ENCODE measurements at places on chromosomes 6 and 20.

DNA sequence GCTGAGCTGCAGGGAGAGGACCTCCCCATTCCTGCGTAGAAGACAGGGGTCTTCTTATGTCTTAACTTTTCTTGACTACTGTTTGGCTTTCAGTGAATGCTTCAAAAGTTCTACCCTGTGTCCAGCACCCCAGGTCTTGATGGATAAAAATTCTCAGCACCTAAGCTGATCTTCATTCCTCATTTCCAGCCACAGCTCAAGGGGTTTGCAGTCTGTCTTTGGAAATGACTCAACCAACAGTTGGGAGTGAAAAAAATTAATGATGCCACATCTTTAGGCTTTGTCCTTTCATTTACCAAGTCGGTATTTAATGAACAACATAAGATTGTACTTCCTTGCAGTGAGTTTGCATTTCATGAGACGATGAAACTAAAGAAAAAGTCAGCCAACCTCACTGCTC lies 40.3 kb downstream of the PRDM1 start:
- no peak for DNase-seq

- DNase-seq, result no peak
These were observed at the start of gene LIN28B for GRCh38 chr6:104956731-104957294. Gene LIN28B (plus strand): TSS chr6:104957107. CDS start chr6:104957251, 144 bp downstream.

- DNase-seq, result no peak
These were observed 621.9 kb upstream of the GJE1 start for GRCh38 chr6:141510803-141511202.

- no peak for DNase-seq
These were observed 27.1 kb upstream of the EMILIN3 start for GRCh38 chr20:41393705-41394066.

- DNase-seq, result no peak
These were observed 129.7 kb downstream of the PRDM13 start for GRCh38 chr6:99736302-99736701.
